ENCODE measurements at places on chromosomes 1 and 21.

DNA sequence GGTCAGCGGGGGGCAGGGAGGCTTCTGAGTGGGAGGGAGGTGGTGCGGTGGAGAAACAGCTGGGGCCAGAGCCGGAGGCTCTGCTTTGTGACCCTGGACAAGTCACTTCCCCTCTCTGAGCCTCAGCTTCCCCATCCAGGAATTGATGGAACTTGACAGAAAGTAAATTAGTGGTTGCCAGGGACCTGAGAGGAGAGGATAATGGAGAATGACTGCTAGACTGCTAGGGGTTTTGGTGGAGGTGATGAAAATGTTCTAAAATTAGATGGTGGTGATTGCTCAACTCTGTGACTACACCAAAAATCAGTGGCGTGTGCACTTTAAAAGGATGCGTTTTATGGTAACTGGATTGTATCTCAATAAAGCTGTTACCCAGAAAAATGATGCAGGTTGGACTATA is 100.9 kb downstream of the ARHGEF10L start:
- peak; percentile 14 for DNase-seq

DNA sequence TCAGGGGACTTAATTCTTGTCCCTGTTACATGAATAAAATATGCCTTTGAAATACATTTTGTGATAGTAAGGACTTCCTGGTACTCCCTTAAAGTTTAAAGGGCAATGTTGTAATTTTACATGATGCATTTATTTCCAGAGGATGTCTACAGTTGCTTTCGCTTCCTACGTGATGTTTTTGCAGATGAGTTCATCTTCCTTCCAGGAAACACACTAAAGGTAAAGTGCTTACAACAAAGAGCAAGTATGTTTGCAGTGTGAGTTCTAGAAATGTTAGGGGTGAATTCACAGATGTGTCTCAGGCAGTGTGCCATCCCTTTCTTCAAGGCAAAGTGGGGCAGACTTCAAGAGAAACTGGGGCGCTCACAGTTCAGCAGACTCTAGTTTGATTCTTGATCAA is 31.2 kb downstream of the GNPAT start:
- DNase-seq: no peak

DNA sequence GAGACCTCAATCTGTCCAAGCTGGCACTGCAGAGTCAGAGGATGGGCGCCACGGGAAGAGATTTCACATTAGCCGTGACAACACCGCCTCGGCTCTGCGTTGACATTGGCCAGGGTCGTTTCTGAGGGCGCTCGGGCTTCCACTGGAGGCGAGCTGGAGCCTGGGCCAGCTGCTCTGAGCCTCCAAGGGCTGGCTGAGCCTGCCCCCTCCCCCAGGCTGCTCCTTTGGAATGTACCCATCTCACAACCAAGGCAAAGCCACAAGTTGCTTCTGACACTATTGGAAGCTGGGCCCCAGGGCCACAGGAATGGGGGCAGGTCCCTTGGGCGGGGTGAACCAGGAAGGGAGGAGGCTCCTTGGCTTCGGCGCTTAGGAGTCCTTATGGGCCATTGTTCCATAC is 12.7 kb downstream of the GPR3 start:
- DNase-seq: peak; percentile 93

- DNase-seq: no peak
These were observed 54.8 kb downstream of the H3-3A start for GRCh38 chr1:226117330-226117729.

DNA sequence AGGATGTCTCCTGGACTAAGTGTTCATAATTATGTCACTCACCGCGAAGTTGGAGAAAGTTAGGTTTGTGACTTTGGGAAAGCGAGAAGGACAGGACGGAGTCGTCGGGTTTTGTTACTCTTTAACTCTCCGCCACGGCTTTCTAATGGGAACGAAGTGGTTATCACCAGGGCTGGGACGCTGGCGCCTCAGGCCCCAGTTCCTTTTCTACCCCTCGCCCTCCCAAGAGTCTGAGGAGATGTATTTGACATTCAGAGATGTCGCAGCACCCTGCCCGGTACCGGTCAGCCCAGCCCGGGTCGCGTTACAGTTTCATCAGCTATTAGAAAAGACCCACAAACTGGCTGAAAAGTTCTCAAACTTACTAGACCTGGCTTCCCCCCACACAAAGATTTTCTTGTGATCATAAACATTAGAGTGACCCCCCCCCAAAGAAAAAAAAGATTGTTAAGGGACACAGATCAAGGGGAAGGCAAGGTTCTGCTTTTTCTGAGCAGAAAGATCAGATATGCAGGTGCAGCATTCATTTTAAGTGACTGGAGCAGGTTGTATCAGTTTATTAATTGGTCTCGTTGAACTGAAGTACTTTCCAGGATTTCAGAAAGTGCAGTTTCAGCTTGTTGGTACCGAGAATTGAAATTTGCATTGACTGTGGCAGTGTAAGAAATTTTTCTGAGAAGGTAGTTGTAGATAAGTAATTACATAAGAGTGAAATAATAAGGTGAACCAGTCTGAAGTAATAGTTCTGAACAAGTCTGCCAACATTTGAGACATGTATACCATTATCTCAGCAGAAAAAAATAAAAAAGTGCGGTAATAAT is 859 bp upstream of the ZBTB18 start:
- DNase-seq: no peak

- no peak for DNase-seq
These were observed 29.6 kb upstream of the PHGDH start for GRCh38 chr1:119682141-119682540.

GRCh38 chr1:76075877-76076276 is 1.3 kb downstream of the ST6GALNAC3 start:
- DNase-seq: no peak

DNA sequence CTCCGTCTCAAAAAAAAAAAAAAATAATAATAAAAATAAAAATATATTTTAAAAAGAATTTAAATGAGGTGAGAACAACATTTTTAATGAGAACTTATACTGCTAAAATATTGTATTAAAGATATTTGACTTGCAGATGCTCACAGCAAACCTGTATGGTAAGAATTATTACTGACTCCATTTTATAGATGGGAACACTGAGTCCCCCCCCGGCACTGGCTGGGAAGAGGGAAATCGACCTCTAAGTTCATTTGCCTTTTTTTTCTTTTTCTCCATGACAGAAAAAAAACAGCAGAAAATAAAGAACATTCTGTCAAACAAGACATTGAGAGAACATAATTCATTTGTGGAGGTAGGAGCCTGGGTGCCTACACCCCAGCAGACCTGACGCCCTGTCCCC is 13.4 kb upstream of the PADI6 start:
- DNase-seq: no peak

- DNase-seq: peak; percentile 44
These were observed 300.5 kb downstream of the BRINP2 start for GRCh38 chr1:177471244-177471643.

DNA sequence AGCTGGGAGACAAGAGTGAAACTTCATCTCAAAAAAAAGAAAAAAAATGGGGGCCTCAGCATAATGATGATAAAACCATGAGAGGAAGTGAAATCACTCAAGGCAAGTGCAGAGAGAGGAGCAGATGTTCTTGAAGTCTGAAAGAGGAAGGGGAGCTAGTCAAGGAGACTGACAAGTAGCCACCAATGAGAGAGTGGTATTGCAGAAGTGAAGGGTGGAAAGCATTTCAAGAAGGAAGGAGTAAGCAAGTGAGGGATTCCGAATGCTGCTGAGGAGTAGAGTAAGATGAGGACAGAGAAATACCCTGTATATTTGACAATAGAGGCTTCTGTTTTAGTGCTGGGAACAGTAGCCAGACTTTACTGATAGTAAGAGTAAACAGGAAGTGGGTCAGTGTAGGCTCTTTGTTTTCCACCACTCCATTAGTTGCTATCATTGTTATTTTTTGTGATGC is 2.9 kb downstream of the TATDN3 start:
- no peak for DNase-seq

- DNase-seq: peak; percentile 53
These were observed 565 bp downstream of the WLS start for GRCh38 chr1:68231627-68232288.

GRCh38 chr1:217140041-217140901 is 417.0 kb upstream of the ESRRG start:
- DNase-seq: no peak

DNA sequence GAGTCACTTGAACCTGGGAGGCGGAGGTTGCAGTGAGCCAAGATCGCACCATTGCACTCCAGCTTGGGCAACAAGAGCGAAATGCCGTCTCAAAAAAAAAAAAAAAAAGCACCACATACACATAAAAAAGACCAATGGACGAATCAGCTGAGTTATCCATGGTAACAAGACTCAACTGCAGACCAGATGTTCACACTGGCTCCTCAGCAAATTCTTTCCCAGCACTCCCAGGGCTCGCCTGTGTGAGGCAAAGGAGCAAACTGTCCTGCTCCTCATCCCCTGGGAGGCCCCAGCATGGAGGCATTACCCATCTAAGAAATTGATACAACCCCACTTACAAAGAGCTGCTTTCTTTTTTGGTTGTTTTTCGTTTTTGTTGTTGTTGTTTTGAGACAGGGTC is 3.1 kb downstream of the TMEM234 start:
- DNase-seq: peak; percentile 92

DNA sequence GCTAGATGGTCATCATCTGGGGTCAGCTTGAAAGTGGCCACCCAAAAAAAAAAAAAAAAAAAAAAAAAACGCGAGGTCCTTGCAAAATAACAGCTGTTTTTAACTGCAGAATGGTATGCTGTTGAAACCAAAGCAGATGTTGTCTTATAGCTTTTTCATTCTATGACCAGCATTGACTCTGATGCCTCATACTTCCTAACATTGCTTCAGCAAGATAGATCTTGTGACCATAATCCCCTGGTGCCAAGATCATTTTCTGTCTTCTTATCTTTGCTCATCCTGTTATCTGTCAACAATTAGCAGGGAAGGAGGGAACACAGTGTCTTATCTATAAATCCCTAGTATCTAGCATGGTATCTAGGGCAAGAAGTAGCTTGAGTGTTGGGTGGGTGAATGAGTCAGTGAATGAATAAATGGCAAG is 181.5 kb downstream of the PLPP3 start:
- peak; percentile 94 for DNase-seq

DNA sequence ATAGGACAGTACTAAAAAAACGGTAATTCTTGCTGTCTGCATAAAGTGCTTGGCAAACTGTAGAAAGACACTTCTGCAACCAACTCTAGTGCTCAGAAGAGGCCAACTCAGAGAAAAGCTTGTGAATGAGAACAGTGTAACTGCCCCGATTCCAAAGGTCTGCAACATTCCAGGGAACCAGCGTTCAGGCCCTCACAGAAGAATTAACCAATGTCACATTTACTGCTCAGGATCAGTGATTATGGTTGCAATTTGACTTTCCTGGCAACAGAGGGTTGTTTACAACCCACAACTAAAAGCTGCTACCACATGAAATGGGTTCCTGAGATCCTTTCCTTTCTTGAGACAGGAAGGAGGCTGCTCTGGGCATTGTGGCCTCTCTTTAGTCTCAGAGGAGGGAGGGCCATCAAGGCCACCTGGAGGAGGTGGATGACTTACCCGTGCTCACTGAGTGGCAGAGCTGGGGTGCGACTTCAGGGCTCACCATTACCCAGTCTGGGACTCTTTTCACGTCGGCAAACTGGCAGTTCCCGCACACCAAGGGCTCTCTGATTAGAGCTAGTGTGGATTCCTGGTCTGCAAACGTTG is 15.3 kb downstream of the SRSF4 start:
- peak; percentile 66 for DNase-seq

DNA sequence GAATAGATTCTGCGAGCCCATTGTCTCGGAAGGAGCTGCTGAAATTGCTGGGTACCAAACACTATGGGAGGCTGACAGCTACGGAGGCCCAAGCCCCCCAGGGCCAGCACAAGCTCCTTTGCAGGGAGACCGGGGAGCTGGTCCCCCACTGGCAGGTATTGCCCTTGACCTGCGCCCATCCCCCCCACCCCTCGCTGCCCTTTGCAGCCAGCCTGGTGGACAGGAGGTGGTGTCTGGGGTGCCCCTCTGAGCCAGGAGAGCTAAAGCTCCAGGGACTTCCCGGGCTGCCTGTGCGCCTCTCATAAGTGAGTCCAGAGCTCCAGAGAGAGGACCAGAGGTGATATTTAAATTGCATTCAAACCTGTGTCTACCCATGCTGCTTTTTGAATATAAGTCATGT is 5.4 kb downstream of the SERTAD4 start:
- no peak for DNase-seq

GRCh38 chr1:235635938-235636662 is 13.5 kb downstream of the GNG4 start:
- no peak for DNase-seq

DNA sequence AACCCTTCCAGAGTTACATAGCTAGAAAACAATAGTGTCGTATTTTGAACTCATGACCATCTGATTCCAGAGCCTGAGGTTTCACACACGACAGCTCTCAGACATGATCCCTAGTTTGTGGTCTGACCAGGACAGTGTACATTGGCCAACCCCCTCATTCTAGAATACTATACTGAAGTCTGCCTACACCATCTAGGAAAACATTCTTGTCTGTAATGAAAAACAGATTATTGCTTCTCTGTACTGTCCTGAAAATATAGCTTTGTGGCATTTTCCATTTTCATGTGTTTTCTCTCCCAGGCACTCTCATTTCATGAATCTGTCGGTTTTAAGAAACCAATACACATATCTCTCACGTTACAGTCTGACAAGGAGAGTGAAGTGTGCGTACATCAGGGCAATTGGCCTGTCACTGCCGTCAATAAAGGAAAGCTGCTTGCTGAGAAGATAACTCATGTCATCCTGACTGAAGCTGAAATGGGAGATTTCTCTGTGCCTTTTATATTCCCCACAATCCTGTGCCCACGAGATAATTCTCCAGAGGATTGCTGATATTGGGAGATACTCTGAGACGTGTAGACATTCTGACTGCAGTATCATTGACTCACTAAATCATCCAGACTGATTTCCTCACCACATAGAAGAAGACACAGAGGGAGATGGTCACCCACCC is 585.6 kb downstream of the PLPP3 start:
- DNase-seq: peak; percentile 77

DNA sequence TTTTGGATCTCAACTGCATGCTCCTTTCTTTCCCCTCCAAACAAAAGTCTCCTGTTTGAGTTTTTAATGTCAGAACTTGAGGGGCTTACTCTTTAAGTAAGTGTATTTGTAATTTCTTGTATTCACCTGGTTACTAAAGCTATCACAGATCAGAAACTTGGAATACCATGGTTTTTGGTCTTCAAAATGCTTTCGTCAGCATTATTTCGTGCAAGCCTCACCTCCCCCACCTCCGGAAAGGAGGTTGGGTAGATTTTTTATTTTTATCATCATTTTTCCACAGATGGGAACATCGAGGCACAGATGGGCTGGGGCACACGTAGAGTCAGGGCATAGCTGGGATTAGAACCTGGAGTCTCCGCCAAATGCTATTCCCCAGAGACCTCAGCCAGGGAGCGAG is 100.7 kb downstream of the IER5 start:
- DNase-seq: no peak
